ENCODE measurements at places on chromosomes 13 and 19. TPM values are rescaled to one million over a fixed set of nuclear protein-coding genes. Genes with fewer than 3 reads are reported as not detected.

DNA sequence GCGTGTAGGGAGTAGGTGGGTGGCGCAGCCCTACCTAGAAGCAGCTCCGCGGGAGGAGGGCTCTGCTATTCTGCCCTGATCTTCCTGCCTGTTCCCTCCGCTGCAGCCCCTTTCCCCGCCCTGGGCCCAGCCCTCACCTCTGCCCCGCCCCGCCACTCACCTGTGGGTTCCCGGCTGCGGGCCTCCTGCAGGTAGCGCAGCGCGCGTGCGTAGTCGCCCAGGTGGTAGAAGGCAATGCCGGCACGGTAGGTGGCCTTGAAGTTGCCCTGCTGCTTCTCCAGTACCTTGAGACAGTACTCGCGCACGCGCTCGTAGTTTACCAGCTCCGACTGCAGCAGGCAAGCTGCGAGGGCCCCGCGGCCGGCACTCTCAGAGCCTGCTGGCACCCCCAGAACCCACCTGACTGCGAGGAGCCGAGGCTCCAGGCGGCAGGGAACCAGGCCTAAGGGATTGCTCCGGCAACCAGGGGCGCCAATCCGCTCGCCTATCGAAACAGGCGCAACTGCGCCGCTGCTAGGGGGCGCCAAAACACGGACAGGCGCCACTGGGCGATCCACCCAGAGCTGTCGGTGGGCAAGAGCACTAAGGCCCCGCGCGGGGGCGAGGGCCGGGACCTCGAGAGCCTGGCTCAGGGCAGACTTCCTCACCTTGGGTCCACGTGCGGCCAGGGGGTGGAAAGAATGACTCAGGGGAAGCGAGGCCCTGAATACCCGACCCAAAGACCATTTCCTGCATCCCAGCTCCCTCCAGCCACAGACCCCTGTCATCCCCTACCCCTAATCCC lies 965 bp downstream of the TTC9B start:
- peak; percentile 28 for DNase-seq

GRCh38 chr13:107351305-107351704 lies 783.4 kb upstream of the ARGLU1 start:
- no peak for DNase-seq

DNA sequence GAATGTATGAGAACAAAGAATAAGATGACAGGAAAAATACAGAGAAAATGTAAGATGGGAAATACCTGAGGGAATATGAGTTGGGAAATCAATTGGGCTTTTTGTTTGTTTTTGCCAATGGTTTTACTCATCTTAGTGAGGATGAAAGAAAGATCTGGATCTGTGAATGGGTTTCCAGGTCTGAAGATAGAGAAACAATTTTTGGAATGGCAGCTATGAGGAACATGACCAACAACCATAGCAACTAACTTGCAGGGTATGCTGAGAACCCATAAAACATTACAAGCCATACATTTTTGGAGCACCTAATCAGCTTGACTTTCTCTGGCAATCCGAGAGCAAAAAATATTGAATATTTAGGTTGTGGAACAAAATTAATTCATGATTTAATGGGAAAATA lies 290.0 kb downstream of the KCTD12 start:
- DNase-seq, result no peak

The UBE2L5 gene
- total RNA-seq, result 1.00 TPM

DNA sequence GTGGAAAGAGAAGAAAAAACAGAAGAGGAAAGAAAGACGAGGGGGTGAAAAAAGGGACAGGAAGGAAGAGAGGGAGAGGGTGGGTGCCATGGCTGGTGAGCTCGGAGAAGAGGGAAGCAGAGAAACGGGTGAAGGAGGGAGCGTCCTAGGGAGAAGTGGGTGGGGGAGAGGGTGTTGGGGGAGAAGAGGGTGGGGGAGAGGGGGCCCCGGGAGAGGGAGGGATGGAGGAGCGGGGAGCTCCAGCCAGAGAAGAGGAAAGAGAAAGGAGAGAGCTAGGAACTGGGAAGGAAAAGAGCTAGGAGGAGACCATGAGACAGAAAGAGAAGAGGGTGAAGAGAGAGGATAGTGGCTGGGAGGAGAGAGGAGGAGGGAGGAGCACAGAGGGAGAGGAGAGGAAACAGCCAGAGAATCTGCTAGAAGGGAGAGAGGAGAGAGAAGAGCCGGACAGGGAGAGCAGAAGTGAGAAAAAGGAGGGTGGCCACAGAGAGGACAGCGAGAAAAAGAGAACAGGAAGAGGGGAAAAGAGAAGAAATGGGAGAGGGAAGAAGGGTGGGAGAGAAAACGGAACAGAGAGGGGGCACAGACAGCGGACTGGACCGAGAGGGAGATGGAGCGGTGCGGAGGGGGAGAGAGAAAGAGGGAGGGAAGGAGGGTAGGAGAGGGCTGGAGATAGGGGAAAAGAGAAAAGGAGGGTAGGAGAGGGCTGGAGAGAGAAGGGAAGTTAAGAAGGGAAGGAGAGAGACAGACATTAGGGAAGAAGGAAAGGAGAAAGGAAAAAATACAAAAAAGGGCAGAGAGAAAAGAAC lies 11.9 kb upstream of the GARIN5A start:
- no peak for DNase-seq

GRCh38 chr13:28347456-28348371 lies 147.2 kb downstream of the FLT1 start:
- DNase-seq, result no peak

The CAPN12 gene
- 2.6 TPM for total RNA-seq

DNA sequence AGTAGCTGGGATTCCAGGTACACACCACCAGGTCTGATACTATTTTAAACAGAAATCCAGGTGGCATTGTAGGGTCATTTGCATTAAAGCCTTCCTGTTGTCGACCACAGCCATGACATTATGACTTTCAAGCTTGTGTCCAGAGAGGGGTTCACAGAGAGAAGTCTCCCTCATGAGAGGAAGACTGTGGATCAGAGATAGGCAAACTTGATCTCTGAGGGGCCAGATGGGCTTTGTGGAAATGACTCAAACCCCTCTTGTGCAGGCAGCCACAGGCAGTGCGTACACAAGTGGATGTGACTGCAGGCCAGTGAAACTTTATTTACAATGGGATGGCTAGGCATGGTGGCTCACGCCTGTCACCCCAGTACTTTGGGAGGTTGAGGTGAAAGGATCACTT lies 27.8 kb upstream of the F2RL3 start:
- no peak for DNase-seq

DNA sequence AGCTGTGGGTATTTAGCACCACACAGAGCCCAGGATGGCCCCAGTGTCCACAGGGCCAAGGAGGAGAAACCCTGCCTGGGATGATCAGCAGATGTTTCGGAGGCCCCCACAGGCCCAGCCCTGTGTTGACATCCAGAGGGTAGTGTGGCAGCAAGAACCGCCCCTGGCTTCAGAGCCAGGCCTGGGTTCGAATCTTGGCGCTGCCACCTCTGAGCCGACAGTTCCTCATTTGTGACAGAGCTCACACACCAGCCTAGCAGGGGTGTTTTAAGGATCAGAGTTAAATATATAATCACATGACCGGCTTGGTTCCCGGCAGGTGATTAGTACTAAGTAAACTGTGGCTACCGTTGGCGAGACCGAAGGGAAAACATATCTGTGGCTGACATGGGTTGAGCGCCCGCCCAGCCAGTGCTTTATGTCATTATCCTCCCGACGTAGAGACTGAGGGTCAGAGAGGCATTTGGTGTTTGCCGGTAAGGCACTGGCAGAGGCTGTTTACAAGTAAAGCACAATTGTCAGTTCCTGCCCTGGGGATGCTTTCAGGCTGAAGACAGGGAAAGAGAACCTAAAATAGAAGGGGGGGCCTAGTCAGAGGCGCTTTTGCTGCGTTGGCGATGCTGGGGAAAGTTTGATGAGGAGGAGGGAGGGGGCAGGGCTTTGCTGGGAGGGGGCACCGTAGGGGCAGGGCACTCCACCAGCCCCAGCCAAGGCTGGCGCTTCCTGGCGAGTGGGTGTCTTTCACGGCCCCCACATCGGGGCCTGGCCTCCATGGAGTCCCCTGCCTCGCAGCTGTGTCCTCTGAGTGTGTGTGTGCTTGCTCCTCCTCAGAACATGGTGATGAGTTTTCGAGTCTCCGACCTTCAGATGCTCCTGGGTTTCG lies 4.8 kb downstream of the PIAS4 start:
- no peak for DNase-seq

DNA sequence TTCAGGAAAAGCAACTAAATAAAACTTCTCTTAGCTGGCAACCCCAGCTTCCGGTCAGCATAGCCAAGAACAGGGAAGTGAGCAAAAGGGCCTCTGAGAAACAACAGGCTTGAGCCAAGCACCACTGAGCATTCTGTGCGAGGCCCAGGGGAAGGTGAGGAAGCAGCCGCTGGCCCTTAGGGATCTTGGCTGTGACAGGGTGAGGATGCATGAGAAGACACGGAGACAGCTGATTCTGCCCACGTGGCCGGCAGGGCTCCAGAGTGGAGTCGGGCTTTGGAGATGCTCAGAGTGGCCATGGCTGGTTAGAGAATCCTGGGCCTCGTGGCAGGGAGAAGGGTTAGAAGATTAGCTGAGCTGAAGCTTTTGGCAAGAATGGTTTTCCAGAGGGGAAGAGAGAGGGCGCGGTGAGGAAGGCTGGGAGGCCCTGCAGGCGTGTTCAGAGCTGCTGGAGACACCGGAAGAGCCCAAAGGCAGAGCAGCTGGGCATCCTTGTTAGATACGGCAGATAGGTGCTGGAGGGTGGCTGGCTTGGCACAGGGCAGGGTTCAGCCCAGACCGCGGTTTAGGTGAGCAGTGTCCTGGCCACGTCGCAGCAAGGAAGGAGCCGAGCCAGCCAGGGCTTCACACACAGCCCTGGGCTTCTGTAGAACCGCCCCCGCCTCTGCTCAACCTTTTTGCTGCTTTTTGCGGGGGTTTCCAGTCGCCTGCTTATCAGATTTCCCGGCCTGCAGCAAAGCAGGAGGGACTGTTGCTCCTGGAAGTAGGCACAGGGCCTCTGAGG lies 17.3 kb downstream of the UPF1 start:
- no peak for DNase-seq

The KLF2 gene
- total RNA-seq, result 8.2 TPM

DNA sequence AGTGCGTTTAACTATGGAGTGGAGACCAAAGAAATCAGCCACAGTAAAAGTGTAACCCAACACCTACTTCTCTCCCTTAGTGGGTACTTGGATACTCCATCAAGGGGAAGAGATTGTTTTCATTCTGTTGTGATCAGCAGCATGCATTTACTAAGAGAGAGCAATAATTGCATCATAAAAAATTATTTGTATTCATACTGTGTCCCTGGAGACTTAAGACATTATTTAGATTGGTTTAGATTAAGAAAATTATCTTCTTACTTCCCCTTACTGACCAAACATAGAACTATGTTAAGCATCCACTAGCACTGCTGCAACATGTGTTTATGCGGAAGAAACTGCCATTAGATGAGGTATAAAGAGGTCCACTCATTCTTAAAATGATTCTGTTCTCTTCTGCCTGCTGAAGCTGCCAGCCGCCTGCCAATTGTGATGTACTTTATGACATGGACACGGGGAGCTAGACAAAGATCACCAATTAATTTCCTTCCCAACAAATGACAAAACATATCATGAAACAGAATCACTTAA lies 738.5 kb downstream of the DIAPH3 start:
- DNase-seq, result no peak

- DNase-seq, result peak; percentile 25
Observed at GRCh38 chr19:3098515-3099346, 4.6 kb downstream of the GNA11 start.

GRCh38 chr13:34017231-34017630 lies 199.3 kb downstream of the RFC3 start:
- no peak for DNase-seq

The HIF3A gene
- total RNA-seq, result not detected

The RASAL3 gene
- total RNA-seq, result 52.0 TPM

GRCh38 chr19:3621689-3622088 lies 4.9 kb downstream of the CACTIN start:
- DNase-seq, result no peak

GRCh38 chr13:99686157-99686572 lies 184.9 kb downstream of the TM9SF2 start:
- no peak for DNase-seq

- DNase-seq, result no peak
Observed at GRCh38 chr13:36674337-36675212, 755 bp downstream of the SERTM1 start.

The NUP58 gene
- total RNA-seq, result 114 TPM

DNA sequence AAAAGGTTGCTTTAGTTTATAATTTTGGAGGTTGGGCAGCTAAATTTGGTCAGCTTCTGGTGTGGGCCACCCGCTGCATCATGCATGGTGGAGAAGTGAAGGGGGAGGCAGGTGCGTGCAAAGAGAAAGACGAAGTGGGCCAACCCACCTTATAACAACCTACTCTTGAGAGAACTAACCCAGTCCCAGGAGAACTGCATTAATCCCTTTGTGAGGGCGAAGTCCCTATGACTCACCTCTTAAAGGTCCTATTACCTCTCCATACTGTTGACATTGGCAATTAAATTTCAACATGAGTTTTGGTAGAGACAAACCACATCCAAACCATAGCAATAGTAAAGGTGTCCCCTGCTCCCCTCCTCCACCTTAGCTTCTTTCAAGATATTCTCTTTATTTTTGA lies 7.7 kb upstream of the FGF9 start:
- DNase-seq, result no peak

All from OCI-LY7 (cell line).